ENCODE measurements at places on chromosomes 11 and 22.

GRCh38 chr11:129655247-129655832, 160.3 kb upstream of the TMEM45B start:
- DNase-seq, result no peak

- DNase-seq, result no peak
These were observed 132.1 kb upstream of the PAX6 start for GRCh38 chr11:31943056-31943780.

GRCh38 chr11:59754859-59755700, at the start of gene STX3:
TSS of gene STX3 (plus strand) at chr11:59755376. CDS start at chr11:59755606, 230 bp downstream.
- peak; percentile 23 for DNase-seq

- no peak for DNase-seq
These were observed 224.5 kb downstream of the ADAMTS15 start for GRCh38 chr11:130672911-130673310.

DNA sequence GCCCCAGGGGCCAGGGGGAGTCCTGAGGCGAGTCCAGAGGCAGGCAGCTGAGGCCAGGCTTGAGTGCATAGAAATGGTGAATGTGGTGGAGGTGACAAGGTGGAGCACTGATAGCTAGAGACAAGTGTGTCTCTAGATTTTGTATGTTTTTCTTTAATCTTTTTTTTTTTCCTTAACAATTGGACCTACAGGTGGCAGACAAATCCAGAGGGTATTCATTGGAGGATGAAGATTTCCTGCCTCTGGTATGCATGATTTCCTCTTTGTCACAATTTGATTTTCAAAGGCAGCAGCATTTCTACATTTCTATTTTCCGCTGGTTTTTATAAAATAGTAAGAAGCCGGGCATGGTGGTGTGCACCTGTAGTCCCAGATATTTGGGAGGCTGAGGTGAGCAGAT, 47.7 kb upstream of the DKK3 start:
- DNase-seq, result no peak

GRCh38 chr11:117146521-117146920, 2.4 kb downstream of the PAFAH1B2 start:
- no peak for DNase-seq

DNA sequence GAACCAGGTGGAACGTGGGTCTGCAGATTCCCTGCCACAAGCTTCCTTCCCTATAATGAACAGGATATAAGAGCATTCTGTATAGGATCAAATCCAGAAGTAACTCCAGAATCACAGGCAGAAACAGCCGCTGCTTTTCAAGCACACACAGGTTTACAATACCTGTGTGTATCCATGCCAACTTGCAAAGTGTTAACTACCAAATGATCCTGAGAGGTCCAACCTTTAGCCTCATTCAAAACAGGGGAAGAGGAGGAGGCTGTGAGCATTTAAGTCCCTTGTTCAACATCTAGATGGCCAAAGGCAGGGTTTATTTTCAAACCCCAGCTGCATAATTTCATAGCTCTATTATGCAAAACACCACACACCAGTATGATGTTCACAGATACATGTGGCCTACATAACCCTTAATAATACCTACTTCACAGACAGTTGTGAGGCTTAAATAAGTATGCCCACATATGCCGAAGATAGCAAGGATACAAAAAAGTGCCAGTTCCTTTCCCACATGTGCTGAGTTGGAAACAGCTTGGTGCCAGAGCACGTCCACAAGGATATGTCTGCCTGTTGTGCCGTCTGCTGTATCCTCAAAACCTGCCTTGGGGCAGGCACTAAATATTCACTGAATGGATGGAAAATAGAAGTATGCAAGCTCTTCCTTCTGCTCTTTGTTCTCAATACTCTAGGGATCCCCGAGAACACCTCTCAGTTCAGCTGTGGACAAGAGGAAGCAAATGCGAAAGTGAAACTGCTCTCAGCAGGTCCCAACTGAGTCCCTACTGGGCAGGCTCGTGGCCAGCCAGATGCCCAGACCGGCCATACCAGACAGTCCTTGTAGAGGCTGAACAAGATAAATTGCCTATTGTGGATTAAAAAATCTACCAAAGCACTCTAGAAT, 66.8 kb downstream of the LARGE1 start:
- DNase-seq, result peak; percentile 54

GRCh38 chr22:20587206-20587958, 80.0 kb downstream of the MED15 start:
- no peak for DNase-seq

GRCh38 chr11:58919561-58919960, 19.7 kb upstream of the GLYATL1 start:
- no peak for DNase-seq

DNA sequence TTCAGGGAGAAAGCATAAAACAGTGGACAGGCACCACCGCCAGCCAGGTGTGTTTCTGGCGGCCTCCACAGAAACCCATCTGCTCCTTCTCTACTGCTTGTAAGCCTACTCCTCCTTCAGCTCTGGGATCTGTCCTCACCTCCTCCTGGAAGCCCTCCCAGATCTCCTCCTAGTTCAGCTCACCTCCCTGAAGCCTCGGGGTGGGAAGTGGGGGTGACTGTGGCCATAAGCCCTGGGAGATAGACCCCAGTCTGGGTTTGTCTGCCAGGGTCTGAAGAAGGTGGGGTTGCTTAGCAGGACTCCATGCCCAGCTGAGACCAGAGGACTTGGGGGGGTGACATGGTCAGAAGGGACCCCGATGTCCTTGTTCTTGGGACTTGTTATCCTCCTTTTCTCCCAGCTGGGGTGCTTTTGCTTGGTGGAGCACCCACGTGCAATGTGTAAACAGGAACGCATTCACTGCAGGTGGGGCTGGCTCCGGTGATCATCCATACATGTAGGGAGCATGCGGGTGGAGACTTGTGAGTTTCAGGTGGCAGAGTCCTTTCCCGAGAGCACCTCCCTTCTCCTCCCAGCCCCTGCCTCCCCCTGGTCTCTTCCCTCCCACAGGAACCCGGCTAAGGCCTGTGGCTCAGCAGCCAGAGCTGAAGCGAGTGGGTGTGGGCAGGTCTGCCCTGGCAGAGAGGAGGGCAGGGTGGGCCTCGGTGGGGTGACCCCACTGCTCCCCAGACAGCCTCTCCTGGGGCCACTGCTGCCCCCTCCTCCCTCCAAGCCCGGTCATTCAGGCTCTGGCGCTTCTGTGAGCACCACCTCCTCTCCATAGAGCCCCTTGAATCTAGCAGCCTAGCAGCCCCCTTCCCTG, 25.9 kb downstream of the MRGPRG start:
- DNase-seq, result no peak

GRCh38 chr22:35266277-35266676, 9.0 kb downstream of the HMGXB4 start:
- no peak for DNase-seq

- DNase-seq, result no peak
These were observed 147.3 kb downstream of the FEZ1 start for GRCh38 chr11:125348674-125349309.

DNA sequence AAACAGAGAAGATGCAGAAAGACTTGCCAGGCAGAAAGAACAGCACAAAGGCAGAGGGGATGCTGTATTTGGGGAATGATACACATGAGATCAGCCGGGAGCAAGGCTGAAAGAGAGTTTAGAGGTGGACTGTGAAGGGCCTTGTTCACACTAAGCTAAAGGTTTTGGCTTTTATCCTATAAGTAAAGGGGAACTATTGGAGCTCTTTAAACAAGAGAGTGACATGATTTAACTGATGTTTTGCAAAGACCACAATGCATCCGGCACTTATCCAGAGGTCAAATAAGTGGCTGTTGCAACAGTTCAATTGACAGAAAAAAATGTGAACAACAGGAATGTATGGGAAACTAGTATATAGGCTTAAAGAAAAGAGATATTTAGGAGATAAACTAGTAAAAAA, 64.7 kb upstream of the RRAS2 start:
- DNase-seq, result no peak
